ENCODE measurements at places on chromosomes 3 and 15.

DNA sequence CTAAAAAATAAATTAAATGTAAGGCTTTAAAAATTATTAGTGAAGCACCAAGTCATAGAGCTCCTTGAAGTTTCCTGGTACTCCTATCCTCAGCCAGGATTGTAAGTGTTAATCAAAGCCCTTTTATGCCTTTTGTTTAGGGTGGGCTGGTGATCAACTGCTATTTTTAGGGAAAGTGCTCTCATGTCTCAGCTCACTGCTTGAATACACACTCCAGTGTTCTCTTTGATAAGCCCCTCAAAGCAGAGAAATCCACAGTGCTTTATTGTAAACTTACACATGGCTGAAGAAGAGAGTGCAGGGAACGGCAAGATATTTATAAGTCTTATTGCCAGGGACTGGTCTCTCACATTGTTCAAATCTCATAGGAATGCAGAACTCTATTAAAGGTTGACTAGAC lies 156.4 kb upstream of the AZI2 start:
- DNase-seq: no peak

DNA sequence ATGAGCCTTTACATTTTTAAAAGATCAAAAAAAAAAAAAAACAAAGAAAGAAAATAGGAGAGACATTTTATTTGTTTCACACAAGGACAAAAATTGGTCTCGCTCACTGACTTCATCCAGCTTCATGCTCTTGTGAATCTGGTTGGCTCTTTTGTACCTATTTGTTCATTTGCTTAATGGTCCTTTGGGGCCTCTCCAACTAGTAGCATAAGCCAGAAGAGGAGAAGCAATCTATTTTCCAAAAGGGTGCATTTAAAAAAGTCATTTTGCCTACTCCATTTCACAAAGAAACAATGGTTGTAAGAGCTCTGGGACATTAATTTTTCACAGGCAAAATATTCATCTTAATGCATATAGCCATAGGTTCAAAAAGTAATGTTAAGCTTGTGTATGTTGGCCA lies 168.3 kb upstream of the ADAMTS9 start:
- DNase-seq: no peak

DNA sequence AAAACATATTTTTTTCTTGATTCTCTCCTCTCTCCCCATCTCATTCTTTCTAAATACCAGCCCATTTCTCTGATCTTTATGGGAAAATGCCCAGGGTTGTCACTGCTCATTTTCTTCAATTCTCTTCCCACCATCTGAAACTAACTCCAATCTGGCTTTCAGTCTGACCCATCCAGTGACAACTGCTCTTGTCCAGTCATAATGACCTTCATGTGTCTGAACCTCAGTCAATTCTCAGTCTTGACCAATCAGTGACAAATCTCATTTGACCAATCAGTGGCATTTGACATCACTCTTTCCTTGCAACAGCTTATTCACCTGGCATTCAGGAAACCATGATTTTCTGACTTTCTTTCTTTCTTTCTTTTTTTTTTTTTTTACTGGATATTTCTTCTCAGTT lies 15.1 kb downstream of the VEPH1 start:
- no peak for DNase-seq

- peak; percentile 58 for DNase-seq
These were observed 141.0 kb upstream of the MYRIP start for GRCh38 chr3:39668420-39668819.

DNA sequence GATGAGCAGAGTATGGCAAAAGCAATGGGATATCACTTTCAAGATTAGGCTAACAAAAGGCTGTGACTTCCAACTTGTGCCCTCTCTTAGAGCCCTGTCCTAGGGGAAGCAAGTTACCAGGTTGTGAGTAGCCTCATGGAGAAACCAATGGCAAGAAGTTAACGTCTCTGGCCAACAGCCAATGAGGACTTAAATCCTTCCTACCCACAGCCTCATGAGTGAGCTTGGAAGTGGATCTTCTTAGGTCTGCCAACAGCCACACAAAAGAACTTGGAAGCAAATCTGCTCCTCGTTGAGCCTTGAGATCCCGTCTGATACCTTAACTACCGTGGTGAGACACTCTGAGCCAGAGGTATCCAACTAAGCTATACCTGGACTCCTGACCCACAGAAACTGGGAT lies 5.7 kb downstream of the NME9 start:
- DNase-seq: no peak

DNA sequence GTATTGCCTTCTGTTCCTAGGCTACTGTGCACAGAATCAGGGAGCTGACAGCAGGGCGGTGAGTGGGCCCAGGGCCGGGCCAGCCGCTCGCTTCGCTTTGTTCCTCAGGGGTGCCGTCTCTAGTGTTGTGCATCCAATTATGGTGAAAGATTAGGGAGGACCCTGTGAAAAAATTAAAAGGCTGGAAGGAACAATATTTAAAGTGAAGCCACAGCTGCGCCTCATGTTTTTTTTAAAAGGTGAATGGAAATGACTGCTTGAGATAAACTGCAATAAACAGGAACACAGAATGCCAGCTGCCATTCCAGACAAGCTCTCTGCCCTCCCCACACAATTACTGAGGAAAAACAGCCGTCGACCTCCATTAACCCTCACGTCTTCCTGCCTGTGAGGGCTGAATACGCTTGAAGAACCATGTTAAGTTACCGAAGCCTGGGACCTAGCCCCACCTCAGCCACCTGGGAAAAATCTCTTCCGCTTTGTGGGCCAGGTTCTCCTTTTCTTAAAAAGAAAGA lies 132.0 kb upstream of the IL12A start:
- no peak for DNase-seq

DNA sequence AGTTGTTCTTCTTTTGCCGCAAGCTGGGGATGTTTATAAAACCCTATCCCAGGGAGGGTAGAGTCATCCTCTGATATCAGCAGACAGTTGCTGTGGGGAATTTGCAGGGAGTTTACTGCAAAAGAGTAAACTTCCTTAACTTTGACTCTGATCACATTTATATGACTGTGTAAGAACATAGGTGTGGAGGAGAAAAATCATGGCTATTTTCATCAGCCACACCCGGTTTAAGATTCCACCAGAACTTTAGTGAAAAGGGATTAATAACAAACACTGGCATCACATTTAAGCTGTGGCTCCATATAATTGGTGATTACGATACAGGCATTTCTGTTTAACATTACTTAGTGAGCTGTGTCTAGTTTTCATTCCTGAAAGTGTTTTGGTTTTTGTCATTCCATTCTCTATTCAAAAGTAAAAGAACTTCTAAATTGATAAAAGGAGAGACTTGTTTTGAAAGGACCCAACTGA lies 143.1 kb downstream of the MYLK start:
- DNase-seq: no peak

DNA sequence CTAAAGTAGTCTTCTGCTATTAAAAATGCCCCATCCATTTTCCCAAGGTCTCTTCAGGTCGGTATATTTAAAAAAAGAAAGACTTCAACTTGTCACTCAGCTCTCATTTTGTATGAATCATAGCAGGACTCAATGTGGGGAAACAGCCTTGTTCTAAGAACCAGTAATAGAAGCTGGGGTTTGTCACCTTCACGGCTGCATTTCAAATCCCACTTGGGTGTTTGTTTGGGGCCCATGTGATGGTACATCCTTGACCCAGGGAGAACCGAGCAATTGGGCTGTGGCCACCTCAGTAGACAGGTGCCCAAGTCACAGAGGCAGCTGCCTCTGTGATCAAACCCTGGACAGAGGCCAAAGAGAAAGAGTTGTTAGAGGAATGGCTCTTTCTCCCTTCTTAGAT lies 70.3 kb upstream of the ARL8B start:
- peak; percentile 5 for DNase-seq

GRCh38 chr3:4409971-4410573 lies 57.0 kb downstream of the SUMF1 start:
- DNase-seq: no peak

DNA sequence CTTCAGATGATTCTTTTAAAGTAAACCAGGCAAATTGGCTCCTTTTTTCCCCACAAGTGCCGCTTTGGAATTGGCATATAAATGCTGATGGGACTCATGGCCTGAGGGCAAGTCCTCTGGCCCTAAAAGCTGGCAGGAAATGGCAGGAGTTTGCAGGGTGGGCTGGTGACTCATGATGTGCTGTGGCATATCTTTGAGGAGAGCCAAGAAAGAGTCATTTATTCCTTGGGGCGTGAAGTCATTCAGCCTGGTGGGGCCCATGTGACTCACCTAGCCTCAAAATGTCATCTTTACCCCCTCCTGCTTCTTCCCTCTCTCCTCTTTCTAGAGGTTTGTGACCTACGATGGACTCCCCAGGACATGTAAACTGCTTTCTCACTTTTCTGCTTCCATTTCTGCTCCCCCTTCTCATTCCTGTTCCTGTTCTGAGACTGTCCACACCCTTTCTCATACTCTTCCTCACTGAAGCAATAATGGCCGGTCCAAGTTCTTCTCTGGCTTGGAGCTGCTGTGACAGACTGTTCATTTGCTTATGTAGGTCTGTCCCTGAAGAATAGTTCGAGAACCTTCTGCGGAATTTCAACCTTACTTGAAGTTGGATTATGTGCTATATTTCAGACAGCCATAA lies 326.1 kb downstream of the SATB1 start:
- DNase-seq: no peak

GRCh38 chr3:185042312-185043050 lies 110.4 kb downstream of the C3orf70 start:
- no peak for DNase-seq

DNA sequence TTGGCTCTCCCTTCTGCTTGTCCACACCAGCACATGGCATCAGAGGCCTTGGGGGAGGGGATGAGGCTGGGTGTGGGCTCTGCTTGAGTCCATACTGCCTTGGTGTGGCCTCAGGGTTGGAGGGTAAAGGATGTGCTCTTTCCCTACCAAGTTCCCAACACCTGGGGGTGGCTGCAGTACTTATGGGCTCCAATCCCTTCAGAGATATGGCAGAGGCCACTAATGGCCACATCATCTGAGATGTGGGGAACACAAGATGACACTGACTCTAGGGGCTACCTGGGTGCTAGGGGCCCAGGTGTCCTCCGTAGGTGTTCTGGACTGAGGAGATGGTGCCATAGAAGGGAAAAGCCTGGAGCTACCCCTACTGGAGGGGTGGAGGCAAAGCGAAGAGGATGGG lies 6.9 kb downstream of the CXCR6 start:
- no peak for DNase-seq

GRCh38 chr3:45995236-45996192 lies at the start of gene FYCO1:
TSS of gene FYCO1 (minus strand) at chr3:45995824. CDS start at chr3:45984910, 10,914 bp downstream.
- peak; percentile 84 for DNase-seq

GRCh38 chr3:170222647-170223541 lies 670 bp downstream of the PRKCI start:
- no peak for DNase-seq

DNA sequence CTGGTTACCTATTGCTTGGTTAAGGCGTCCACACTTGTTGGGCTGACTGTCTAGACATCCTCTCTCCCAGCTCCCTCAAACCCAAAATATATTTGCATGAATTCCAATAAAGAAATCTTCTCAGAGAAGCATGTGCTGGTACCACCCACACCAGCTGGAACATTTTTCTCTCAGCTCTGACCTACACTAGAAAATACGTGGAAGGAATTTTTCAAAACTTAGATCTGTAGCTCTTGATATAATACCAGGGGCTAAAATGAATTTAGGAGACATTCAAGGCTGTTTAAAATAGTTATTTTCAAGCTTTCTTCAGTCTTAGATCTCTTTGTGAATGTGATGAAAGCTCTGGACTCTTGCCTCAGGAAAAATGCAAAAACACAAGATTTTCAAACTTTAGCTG lies 590.4 kb downstream of the PDCD6IP start:
- no peak for DNase-seq

- DNase-seq: no peak
These were observed 24.3 kb downstream of the OXNAD1 start for GRCh38 chr3:16289144-16289889.

GRCh38 chr15:42354824-42355223 lies 4.5 kb upstream of the CAPN3 start:
- DNase-seq: no peak

GRCh38 chr3:120172070-120172469 lies 77.8 kb upstream of the GSK3B start:
- no peak for DNase-seq

GRCh38 chr3:156819842-156820691 lies 6.1 kb upstream of the LEKR1 start:
- no peak for DNase-seq
